ENCODE measurements at places on chromosomes 11 and 22.

DNA sequence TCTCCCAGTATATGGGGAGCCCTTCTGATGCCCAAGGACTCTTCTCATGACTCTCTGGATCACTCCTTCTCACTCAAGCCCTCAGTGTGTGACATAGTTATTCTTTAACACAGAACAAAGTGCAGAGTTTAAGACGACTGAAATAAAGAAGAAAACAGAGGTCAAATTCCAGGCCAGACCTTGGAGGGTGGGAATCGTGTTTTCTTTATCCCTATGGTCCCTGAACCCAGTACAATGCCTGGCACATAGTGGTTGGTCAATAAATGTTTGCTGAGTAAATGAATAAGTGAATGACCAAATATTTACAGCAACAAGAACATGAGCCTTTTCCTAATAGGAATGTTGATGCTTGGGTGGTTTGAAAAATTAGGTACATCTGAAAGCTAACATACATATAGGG, 28.8 kb downstream of the VSTM5 start:
- DNase-seq = no peak

DNA sequence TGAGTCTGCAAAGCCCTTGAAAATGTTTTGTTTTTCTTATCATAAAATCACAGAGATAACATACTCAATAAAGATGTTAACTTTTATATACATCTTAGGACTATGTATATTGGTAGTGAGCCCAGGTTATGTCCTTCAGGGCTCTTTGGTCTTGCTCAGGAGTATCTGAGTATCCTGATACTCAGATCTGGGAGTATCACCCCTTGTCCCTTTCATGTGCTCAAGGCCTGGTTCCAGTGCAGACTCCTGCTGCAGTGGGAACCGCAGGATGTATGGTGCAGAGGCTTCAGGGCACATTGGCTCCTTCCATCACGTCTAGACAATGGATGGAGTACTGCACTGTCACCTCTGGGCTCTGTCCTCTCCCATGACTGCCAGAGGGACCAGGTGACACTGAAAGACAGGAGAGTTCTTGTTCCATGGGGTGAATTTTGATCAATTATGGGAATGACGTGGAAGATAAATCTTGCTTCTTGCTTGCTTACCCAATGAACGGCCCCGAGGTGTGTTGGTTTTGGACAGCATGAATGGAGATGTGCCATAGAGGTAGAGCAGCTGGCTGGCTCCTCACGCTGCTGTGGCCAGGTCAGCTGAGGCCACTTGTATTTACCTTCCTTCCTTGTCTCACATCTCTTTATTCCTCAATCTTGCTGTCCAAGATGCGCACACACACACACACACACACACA, 215.5 kb downstream of the ARHGAP42 start:
- no peak for DNase-seq

GRCh38 chr22:44023404-44024287, 456 bp upstream of the PARVB start:
- DNase-seq = no peak

GRCh38 chr11:91773090-91773489, 451.5 kb upstream of the FAT3 start:
- DNase-seq = no peak

DNA sequence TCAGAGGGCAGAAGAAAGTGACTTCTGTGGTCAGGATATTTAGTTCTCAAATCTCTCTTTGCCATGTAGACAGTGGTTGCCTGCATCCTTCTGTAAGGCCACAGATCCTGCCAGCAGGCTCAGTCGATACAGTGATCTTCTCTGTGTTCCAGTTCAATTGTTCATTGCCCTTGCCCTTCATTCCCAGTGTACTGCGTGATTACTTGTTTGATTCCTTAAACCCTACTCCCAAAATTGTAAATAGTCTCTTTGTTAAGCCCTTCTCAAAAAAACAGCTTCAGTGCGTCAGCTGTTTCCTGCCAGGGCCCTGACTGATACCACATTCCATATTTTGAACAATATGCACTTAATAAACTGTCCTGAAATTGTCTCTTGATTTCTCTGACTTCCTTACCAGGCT, 9.3 kb upstream of the TYR start:
- no peak for DNase-seq

DNA sequence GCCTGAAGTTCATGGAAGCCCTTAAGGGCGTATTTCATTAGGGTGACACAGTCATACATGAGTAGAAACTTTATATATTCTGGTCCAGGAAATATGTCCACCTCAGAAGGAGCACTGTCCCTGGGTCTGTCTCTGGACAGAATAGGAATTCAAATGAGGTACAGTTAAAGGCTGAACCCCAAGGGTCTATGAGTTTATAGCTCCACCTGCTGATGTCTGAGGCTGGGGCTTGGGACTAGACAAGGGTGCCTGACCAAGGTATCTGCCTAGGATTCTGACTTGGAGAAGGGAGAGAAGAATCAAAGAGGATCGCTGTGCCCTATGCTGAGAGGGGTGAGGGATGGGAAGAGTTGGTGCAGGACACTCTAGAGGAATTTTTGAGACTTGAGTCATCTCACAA, 14.9 kb downstream of the HEPHL1 start:
- DNase-seq = no peak

- DNase-seq = no peak
Observed at GRCh38 chr11:85133636-85134035, 493.5 kb downstream of the DLG2 start.

DNA sequence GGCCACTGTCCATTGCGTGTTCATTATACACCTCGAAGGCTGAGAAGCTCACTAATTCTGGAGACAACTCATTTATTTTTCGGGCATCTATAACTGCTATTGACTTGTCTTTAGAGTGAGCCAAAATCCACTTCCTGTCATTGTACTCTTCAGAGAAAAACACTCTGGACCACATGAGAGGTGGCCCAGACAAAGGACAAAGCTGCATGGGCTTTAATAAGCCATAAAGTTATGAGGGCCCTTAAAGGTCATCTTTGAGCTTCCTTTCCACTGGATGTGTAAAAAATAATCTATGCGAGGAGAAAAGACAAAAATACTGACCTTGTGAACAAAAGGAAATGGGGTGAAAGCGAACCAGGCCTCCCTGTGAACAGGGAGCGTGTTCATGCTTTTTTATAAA, 63.5 kb upstream of the ZC3H12C start:
- DNase-seq = no peak

GRCh38 chr11:126443120-126443519, 87.6 kb downstream of the ST3GAL4 start:
- DNase-seq = no peak

- no peak for DNase-seq
Observed at GRCh38 chr22:46897246-46897623, 134.8 kb downstream of the TBC1D22A start.

GRCh38 chr11:104442321-104442720, 278.4 kb upstream of the PDGFD start:
- no peak for DNase-seq

GRCh38 chr22:26797910-26798309, 140.5 kb downstream of the MIAT start:
- no peak for DNase-seq

DNA sequence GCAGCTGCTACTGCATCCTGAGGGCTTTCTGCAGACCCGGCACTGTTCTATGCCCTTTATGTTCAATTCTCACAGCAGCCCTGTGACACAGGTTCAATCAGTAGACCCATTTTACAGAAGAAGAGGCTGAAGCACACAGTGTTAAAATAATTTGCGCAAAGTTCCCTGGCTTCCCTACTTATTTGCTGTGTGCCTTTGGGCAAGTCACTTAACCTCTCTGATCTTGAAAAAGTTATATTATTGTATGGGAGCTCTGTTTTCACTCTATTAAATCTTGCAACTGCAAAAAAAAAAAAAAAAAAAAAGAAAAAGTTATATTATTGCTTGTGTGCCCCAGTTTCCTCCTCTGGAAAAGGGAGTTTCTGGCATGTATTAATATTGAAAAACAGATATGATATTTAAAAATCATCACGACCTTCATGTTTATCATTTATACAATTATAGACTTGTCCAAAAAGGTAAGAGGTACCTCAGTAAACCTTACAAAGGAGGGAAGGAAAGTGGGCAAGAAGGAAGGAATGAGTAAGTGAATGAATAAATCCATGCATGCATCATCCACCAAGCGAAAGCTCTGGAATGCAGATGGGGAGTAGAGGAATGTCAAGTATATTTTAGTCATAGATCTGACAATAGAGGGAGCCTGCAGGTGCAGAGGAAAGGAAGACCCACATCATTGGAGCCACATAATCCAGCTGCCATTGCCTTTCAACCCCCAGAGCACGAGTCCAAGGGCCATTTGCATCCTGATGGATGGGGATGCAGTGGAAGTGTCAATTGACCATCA, 21.2 kb upstream of the ISX start:
- DNase-seq = no peak

DNA sequence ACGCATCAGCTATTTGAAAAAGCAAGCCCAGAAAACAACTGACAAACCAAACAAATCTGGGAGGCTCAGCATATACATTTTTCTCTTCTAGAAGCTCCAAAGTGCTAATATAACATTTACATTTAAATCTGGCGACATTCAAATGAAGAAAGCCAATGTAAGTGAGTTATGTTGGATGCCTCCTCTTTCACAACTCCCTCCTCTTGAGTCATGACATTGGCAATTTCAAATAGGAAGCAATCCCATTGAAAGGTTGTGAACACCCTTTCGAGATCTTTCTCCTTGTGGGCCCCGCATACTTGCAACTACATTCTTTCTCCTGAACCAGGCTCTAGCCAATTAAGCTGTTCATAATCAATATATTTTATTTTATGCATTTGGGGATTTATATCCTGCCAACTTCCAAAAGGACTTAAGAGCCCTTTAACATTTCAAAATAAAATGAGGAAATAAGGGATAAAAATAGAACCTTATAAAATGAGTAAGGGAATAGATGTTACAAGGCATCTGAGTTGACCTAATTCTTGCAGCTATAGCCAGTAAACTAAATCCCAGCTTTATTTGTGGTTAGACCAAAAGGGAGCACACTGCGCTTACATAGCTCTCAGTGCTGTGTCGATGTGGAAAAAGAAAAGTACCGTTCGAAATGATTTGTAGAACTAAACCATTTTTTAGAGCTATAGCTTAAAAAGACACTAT, 129.5 kb upstream of the SESN3 start:
- DNase-seq = no peak

DNA sequence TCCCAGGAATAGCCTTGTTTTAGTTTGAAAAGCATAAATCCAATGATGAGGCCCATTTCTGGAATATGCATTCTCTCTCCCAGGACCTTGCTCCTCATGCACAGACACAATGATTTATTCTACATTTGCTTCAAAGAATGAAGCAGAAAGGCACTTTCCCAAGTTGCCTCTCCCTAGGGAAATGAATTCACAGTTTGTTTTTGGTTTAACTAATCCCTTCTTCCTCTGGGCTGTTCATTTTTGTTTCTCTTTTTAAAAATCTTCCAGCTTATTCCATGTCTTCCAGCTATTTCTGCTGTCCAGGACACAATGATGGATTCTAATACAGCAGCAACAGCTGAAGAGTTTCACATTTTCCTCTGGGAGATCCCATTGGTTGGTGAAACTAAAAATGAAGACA, 1529.2 kb upstream of the TENM4 start:
- no peak for DNase-seq

- no peak for DNase-seq
Observed at GRCh38 chr11:124832571-124832970, 32.4 kb upstream of the MSANTD2 start.

GRCh38 chr11:14253421-14253820, 105.6 kb downstream of the RRAS2 start:
- peak; percentile 24 for DNase-seq

GRCh38 chr22:28075358-28075981, 156.4 kb upstream of the PITPNB start:
- no peak for DNase-seq

Measured in globus pallidus (tissue), 1 donor.